ENCODE measurements at places on chromosomes 13 and 19.

- no peak for DNase-seq
Observed at GRCh38 chr19:29810504-29810871, 1.3 kb upstream of the CCNE1 start.

GRCh38 chr13:113479179-113479578 lies 11.3 kb downstream of the DCUN1D2 start:
- DNase-seq = no peak

- no peak for DNase-seq
Observed at GRCh38 chr19:5434970-5435641, 20.1 kb upstream of the ZNRF4 start.

DNA sequence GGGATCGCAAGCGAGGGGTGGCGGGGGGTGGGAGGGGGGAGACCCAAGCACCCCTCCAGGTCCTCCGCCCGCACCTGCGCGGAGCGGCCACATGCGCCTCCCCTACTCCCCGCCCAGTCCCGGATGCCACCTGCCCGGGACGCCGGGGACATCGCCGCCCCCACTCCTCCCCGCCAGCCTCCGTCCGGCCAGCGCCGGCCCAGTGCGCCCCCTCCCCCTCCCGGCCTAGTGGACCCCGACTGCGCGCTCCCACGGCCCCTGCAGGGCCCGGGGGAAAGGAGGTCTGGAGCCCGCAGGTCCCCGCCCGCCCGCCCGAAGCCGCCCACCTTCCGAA lies 263 bp downstream of the RHPN2 start:
- DNase-seq = no peak

DNA sequence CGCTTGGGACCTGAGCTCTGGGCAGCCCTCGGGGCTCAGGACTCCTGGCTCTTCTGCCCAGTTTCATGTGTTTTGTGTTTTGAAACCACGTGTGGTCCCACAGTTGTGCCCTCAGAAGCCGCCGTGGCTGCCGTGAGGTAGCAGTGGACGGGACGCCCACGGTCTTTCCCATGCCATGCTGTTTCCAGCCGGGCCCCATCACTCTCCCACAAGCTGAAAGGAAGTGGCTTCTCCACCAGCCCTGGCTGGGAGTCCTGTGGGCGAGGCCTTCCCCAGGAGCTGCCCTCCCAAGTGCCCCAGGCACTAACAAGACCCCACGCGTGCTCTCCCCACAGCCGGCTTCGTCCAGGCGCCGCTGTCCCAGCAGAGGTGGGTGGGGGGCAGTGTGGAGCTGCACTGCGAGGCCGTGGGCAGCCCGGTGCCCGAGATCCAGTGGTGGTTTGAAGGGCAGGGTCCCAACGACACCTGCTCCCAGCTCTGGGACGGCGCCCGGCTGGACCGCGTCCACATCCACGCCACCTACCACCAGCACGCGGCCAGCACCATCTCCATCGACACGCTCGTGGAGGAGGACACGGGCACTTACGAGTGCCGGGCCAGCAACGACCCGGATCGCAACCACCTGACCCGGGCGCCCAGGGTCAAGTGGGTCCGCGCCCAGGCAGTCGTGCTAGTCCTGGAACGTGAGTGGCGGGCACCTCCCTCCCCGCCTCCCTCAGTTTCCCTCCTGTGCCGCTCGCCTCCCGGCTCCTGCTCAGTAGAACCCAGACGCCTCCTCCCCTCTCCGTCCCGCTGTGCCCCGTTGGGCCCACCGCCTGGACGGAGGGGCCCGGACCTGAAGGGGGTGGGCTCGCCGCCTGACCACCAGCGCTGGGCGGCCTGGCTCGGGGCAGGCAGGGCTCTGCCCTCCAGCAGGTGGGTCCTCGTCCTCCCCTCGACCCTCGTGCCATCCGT lies 5.3 kb downstream of the BSG start:
- no peak for DNase-seq

DNA sequence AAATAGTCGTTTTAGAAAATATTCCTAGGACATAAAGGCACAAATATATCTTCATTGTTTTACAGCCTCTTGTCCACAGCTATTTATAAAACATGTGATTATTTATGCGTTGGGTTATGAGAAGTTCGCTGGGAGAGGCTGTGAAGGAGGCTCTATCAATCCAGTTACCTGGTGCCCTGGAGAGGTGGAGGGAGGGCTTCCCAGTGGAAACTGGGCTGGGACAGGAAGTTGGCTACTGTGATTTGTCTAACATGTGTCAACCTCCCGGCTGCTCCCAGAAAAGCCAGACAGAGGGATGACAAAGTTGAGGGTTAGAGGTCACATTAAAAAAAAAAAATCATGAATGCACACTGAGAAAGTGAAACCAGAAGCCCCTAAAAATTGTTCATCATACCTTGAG lies 346.5 kb downstream of the ZNF536 start:
- DNase-seq = peak; percentile 19

DNA sequence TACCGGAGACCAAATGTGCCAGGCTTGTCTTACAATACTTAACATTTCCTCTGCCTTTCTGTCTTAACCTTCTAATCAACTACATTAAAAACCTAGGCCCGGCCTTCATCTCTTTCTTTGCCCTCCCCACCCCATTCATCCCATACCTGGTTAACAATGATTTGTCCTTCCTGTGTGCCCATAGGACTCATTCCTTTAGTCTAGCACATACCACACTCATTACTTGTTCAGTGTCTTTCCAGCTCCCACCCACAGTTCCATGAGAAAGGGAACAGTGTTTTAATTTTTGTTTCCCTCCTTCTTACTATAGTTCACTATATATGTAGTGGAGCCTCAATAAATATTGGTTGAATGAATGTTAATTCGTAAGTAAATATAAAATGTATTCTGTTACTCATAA lies 2.4 kb downstream of the CLN5 start:
- DNase-seq = no peak

DNA sequence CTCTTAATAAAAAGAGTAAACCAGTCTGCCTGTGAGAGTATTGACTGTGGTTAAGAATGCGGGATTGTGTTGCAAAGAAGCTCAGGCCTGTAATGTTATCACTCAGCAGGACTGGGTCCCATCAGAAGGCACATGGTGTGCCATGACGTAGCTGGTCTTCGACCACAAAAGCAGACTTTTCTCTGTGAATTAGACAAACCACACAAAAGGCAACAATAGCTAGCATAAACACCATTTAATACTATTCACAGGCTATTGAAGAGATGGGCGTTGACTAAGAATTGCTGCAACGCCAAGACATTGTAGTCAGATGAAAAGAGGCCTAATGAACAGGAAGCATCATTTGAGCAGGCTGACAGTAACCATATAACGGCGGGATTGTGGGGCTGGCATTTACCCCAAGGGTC lies 235.6 kb upstream of the SOX21 start:
- DNase-seq = no peak

DNA sequence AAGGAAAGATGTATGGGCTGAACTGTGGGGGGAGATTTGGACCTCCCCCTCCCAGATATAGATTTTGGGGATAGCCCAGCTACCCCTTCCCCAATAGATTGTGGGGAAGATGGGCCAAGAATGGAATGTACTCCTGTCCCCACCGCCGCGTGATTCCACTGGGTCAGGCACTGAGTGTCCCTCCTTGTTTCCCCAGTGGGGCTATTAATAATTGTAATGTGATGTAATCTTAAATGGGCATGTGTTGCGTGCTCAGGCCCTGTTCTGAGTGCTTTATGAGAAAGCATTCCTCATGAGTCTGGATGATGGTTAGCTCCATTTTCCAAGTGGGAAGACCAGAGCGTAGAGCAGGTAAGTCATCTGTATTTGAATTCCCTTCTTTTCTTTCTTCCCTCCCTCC lies 1.4 kb downstream of the PSMD8 start:
- no peak for DNase-seq

DNA sequence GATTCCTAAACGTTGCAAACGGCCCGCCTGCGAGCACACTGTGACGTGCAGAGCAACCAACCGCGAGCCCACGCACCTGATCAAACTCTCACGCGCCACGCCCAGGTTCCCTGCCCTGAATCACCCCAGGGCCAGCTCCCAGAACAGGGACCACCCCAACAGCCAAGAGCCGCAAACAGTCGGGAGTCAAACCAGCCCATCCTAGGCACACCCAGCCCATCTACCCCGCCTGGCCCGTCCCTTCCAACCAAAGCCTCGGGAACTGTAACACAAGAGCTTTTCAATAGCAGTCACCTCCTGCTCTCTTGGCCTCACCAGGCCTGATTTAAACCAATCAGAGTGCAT lies 8.9 kb downstream of the PIP5K1C start:
- no peak for DNase-seq

DNA sequence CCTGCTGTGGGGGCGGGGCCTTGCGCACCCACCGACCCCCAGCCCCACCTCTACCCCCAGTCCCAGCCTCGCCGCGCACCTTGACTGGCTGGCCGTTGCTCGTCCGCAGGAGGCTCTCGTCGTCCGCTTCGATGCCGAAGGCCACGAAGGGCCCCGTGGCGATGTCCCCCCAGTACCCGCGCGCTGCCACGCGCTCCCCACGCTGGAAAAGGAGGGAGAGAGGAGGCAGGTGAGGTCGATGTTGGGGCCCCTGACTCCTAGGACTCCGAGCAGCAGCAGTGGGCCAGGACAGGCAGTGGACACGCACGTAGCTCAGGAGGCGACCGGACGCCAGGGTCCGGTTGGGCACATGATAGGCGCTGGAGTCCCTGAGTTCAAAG lies 3.4 kb upstream of the TNNI3 start:
- no peak for DNase-seq

GRCh38 chr13:98204546-98204945 lies 27.5 kb upstream of the RNF113B start:
- no peak for DNase-seq

- no peak for DNase-seq
Observed at GRCh38 chr13:49466292-49466838, 22.3 kb downstream of the SETDB2 start.

- DNase-seq = no peak
Observed at GRCh38 chr19:3983936-3984583, 1.2 kb downstream of the EEF2 start.

- no peak for DNase-seq
Observed at GRCh38 chr13:112092453-112092852, 25.5 kb downstream of the SOX1 start.

GRCh38 chr19:17678836-17679235 lies 9.3 kb downstream of the UNC13A start:
- DNase-seq = no peak

GRCh38 chr13:24652359-24652758 lies 27.8 kb upstream of the ATP12A start:
- no peak for DNase-seq

DNA sequence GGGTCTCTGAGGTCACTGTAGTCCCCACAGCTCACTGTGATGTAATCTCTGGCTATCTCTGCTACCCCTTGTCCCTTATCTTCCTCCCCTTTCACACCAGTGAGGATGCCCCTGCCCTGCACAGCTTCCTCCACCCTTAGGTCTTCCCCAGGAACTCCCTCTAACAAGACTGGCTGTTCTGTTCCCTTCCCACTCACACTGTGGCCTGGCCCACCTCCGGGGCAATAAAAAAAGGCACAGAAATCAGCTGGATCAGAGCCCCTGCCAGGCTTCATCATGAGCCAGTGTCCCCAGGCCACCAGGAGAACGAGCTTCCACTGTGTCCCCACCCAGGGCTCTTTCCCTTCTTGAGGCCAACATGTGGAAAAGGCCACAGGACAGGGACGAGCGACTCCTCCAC lies 4.6 kb downstream of the CEACAM3 start:
- DNase-seq = no peak

- no peak for DNase-seq
Observed at GRCh38 chr13:111917086-111917485, 149.9 kb upstream of the SOX1 start.

DNA sequence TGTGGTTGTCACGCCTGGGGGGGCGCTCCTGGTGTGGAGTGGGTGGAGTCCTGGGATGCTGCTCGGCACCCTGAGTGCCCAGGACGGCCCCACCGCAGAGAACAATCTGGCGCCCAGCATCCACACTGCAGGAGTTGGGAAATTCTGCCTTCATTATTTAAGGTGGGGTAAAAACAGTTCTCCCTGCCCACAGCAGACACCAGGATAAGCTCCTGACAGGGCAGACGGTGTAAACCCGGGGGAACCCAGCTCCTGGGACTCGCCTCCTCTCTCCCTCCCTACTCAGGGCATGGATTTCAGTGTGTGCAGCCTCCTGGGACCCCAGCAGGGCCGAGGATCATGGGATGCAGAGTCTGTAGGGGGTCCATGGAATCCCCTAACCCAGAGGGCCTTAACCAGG lies 7.7 kb upstream of the WDR18 start:
- no peak for DNase-seq

DNA sequence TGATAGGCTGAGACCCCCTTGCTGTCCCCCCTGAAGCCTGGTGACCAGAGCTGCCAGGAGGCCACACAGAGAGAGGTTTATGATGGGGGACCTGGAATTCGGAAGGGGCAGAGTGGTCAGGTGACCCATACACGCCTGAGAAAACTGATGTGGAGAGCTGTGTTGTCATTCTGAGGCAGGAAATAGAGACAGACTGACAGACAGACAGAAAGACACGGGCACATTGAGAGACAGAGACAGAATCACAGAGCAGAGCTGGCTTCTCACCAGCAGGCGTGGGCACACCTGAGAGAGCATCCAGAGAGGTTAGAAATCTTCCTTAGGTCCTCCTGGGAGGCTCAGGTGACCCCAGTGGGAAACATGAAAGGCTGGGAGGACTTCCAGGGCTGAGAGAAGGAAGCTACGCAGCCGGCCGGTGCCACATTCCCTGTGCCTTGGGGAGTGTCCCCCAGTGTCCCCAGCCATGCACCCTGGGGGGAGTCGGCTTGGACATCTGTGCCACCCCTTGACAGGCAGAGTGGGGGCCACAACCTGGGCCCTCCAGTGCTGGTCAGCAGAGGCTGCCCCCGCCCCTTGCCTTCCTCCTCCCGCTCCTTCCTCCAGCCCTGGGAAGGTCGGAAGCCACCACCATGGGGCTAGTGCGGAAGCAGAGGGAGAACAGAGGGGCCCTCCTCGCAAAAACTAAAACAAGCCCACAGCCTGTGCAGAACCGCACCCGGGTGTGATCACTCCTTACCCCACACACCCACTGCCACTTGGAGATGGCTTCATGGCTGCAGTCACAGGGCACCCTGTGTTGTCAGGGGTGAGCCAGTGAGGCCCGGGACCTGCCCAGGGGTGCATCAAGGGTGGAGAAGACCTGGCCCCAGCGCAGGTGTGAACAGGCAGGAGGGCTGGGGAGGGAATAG lies 2.2 kb downstream of the FFAR1 start:
- no peak for DNase-seq

DNA sequence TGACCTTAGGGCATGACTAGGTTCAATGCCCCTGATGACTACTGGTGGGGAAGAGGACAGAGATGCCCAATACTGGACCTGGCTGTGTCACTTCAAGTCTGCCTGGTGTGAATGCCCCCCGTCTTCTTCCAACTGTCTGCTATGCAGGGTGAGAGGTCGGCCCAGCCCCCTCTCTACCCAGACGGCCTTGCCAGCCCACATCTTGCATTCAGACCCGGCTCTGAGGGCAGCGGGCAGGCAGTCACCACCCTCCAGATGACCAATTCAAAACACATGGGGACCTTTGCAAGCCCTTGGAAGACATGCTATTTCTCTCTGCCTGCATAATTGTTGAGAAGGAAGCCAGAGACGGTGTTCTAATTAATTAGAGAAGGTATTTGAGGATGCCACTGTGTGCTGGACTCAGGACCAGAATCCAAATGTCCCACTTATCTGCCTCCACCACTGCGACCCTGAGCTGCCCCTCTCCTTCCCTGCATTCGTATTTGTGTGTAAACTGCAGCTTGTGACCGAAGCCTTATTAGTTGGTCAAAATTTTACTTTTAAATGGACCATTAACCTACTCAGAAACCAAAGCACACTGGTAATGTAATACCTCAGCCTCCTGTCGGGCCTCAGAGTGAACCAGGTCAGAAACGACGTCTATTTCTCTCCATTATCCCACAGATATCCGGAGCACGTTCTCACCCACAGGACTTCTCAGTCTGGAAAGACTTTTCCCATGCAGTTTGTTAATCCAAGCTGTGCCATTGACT lies 407.0 kb downstream of the ZNF536 start:
- DNase-seq = no peak

GRCh38 chr19:42069619-42070351 lies at the start of gene GRIK5:
Gene GRIK5 (minus strand): TSS chr19:42070206. CDS start chr19:42065770, 4,436 bp downstream.
- DNase-seq = no peak
